Left lung (tissue), 14 donors: ENCODE measurements at places on chromosomes 5 and 9. TPM values are rescaled to one million over a fixed set of nuclear protein-coding genes. Genes with fewer than 3 reads are reported as not detected.

The GRAMD2B gene
- 10.8 TPM for polyA plus RNA-seq

DNA sequence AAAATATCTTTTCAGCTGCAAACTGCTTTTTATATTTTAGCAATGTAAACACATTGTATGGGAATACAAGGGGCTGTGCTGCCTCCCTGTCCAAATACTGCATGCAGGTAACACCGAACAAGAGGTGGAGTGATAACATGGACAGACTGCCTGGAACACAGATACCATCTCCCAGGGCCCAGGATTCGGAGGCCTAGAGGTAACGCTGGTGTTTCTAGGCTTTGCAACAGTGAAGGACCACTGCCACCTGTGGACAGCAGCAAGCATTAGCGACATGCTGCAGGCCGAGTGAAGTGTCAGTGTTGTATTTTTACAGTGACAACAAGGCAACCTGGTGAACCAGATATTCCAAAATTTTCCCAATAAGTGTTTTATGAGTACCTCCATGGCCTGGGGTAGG is 379.1 kb downstream of the DMRT2 start:
- DNase-seq, result no peak

DNA sequence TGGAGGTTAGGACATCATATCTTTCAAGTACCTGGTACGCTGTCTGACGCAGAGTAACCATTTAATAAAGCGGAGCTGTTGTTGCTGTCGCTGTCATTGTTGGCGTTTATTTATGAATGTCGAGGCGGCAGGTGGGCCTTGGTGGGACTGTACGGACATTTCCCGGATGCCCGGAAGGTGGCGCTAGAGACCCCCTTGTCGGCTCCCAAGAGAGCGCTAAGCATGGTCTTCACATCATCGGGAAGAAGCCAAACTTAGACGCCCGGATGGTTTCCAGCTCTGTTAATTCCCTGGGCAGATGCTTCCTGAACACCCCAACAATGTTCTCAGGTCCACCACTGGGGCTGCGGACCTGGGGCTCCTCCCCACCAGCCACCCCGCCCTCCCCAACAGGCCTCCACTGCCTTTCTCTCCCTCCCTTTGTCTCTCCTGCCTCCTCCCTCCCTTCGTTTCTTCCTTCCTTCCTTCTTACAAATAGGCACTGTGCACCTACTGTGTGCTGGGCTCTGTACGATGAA is 54.1 kb downstream of the DUSP1 start:
- DNase-seq, result peak; percentile 73

DNA sequence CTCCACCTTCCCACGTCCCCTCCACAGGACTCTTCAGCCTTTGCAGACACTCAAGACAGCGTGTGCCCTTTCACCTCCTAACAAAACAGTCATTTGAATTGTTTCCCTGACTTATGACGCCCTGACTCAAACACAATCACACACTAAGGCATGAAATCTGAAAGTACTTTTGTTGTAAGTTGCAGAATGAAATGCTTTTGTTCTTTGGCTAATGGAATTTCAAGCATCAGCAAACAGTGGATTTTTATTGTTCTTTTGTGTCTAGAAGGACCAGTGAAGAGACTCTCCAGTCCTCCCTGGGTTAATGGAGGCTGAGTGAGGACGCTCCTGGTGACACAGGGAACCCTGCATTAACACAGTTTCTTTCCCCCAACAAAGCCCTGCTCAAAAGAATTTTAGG is 380.1 kb downstream of the CTNND2 start:
- DNase-seq, result no peak

GRCh38 chr5:125829349-125829748 is 593.9 kb upstream of the GRAMD2B start:
- DNase-seq, result no peak

DNA sequence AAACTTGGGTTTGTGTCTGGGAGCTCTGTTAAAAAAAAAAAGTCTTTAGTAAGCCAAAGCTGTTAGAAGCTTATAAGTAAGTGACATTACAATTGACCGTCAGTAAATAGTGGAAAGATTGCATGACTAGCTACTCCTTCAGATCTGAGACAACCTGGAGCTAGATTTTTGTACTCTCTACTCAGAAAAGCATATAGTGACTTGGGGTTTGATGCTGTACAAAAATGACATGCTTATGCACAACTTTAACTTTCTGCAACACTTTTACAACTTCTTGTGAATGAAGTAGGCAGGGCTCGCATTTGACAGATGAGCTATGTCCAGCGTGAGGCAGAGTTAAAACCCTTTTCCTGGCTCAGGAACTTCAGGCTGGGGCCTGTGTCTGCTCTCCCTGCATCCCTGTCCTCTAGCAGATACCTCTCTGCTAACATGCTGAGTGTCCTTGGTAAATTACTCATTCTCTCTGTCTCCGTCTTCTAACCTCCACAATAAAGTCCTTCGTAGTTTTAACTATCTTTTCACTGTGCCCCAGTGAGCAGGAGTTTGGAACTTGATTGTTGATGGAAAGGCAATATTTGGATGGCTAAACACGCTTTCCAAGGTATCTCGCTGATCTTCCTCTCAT is 471 bp upstream of the GHR start:
- DNase-seq, result no peak
